SJCRH30 (cell line): ENCODE measurements at places on chromosomes 1 and 21.

DNA sequence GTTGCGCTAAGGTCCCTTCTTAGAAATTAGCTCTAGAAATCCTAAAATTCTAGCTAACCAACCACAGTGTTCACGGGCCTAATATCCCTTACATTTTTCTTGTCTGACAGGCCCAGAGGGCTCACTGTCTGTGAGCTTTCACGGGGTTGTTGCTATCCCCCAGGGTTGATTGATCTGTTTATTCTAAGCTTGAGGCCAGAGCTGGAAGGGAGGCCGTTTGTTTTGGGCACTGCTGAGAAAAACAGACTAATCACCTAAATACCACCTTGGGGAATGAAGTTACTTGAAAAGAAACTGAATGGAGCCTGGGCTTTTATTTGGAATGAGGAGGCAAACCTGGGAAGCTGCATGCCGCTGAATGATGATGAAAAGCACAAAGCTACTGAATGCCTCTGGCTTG lies 162.4 kb downstream of the KIF26B start:
- no peak for DNase-seq

DNA sequence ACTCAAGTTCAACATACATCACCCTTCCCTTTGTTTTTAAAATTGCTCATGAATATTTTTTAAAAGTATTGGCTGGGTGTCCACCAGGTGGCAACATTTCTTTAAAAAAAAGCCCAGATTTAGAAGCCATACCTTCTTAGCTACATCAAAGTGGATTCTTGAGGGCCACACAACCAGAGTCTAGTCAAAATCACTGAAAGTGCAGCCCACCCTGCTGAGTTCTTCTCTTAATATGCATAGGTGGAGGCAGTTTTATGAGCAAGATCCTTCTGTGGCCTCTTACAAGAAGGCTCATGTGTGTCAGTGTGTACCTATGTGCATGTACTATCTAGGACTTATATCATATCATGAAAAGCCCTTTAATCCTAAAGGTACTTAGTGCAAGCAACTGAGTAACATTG lies 16.9 kb upstream of the GNG12 start:
- DNase-seq, result peak; percentile 19

- no peak for DNase-seq
Measured at GRCh38 chr1:156865865-156866248, 5.2 kb downstream of the NTRK1 start.

DNA sequence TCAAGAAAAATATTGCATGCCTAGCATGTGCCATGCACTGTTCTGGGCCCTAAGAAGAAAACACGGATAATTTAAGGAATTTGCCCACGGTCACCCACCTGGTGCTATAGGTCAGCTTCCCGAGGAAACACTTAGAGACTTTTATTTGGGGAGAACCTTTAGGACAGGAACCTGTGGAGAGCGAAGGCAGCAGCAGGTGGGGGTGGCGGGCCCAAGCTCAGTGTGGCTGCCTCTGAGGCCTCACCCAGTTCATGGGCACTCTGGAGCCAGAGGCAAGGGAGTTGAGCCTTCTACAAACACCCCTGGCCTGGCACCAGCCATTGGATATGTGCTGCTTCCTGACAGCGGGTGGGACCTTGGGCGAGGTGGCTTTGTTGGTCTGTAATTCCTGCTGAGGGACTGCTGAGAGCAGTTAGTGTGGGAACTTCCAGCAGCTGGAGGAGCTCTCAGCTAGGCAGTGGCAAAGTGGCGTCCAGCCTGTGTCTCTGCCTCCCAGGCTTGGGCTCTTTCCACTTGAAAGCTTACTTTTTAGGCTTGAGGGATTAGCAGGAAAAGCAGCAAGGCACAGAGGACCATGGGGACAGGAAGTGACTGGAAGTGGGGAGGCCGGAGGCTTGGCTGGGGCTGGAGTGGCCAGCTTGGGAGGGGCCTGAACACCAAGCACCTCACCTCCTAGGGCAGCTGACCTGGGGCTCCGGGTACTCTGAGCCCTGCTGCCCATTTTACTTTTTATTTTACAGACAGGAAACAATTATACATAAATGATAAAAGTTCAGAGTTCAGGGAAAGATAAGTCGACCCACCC lies 19.1 kb downstream of the MRPL37 start:
- DNase-seq, result no peak

DNA sequence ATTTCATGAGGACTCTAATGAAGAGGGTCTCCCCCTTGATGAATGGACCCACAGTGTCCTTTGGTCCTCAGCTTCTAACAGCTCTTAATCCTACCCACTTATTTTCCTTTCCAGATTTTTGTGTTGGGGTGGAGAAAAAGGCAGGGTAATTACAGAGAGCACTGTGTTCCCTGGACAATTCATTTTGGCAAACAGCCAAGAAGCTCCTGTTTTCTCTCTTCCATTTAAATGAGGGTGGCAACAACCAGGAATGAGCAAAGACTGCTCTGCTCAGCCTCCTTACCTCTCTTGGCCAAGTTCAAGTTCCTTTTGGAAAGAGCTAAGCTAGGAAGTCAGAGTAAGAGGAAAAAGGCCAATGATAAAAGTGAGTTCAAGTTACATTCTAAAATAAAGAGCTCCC lies 11.9 kb downstream of the XKR8 start:
- peak; percentile 67 for DNase-seq

DNA sequence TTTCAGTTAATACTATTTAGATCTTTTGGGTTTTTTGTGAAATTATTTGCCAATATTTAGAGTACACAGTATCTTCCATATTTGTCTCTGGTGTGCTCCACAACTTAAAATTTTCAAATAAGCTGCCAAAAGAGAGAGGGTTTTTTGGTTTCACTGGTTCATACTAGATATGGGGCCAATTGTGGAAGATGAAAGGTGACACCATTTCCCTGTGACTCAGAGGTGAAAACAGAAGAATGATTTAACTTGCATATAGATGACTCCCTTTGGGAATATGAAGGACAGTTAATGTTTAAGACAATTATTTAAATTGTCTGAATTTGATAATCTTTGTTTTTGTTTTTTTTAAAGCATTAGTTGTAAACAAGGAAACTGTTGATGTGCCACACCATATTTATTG lies 37.5 kb downstream of the IVNS1ABP start:
- DNase-seq, result no peak

GRCh38 chr1:117499071-117499470 lies 106.8 kb upstream of the TENT5C start:
- no peak for DNase-seq

- no peak for DNase-seq
Measured at GRCh38 chr1:58803858-58804257, 20.0 kb upstream of the JUN start.

- no peak for DNase-seq
Measured at GRCh38 chr1:42454403-42454802, 1.4 kb downstream of the ZMYND12 start.

DNA sequence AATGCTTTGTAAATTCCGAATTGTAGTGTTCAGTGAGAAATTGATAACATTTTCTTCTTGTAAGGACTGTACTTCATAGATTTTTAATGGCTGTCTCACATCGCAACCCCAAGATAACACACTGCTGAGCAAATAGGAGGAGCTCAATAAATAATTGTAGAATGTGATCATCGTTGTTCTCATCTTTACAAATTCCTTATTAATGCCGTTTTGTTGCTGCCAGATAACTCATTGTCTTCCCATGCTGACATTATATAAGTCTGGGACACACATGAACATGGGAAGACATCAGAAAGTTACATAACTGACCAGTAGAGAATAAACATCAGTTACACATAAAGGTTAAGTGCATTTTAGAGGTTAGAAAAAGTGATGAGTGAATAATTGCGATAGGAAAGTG lies 46.4 kb upstream of the TSPAN2 start:
- no peak for DNase-seq

DNA sequence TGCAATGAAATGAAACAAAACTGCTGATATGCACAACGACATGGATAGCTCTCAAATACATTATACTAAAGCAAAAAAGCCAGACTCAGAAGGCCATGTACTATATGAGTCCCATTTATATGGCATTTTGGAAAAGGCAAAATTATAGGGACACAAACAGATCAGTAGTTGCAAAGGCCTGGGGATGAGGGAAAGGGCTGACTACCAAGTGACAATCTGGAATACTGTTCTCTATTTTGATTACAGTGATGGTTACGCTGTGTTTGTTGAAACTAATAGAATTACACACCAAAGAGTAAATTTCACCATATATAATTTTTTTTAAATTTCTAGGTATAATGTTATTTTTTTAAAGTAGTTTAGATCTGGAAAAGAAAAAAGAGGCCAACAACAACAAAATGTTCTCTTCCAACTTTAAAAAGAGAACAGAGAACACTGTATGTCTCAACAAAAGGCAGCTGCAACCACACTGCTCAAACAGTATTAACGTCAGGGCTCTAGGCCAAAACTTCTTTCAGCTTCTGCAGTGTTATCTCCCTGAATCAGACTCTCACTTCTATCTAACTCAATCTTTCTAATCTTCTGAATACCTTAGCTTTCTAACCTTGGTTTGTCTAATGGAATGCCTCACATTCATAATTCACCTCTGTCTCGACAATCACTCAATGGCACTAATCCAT lies 75.8 kb downstream of the FOXJ3 start:
- DNase-seq, result peak; percentile 85

GRCh38 chr1:83512373-83513193 lies 486.3 kb downstream of the TTLL7 start:
- no peak for DNase-seq

DNA sequence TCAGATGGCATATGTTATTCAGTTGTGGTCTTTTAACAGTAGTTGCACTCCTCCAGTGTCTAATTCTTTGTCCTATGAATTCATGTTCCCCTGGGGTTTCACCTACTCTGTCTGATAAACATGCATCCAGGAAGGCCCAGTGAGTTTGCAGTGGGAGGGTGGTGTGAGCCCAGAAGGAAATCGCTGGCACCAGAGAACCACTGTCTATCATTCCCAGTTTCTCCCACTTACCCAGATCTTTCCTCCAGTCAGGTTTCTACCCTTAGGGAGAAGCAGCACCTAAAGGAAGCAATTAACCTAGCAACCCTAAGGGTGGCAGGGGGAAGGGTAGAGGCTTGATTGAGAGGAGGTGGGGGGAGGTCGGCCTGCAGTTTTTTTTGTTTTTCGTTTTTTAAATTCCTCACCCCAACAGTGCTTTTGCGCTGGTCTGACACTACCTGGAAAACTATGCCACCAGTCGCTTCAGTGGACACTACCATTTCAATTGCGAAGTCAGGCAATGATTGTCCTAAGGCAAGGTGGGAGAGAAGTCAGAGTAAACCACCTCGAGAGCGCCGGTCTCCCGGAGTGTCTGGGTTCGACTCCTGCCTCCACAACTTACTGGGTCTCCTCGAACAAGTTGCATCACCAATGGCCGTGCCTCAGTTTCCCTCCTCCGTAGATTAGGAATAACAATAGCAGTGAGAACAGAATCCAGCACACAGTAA lies 766 bp upstream of the SLC44A3 start:
- DNase-seq, result no peak

DNA sequence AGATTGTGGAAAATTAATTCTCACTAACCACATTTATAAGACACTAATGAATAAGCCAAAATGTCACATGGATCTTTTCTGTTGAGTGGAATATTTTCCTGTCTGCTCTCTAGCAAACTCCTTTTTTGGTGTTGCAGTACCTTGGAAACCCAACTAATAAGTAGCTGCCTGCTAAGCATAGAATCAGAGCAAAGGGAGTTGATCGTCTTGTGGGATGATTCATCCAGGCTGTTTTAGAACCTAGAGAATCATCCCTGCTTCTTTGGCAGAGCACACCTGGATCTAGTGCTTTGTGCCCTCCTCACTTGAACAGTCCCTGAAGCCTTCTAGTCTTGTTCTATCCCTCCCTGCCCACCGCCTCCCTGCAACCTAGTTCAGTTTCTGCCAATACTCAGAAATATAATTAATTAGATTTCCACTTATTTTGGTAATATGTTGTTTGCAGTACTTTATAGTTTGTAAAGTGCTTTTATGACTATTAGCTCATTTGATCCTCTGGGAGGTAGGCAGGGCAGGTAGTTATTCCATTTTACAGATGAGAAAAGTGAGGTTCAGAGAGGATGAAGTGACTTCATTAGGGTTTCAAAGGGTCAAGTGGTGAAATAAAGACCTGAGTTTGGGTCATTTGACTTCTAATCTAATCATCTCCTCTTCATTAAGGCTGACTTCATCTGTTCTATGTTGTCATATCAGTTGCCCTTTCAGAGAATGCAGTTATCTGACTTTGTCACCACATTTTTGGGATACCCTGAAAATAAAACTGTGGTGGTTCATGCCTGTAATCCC lies 2.5 kb downstream of the AGO4 start:
- DNase-seq, result no peak

- no peak for DNase-seq
Measured at GRCh38 chr1:240687820-240688219, 75.9 kb upstream of the GREM2 start.

- no peak for DNase-seq
Measured at GRCh38 chr1:154423304-154423987, 18.3 kb downstream of the IL6R start.

DNA sequence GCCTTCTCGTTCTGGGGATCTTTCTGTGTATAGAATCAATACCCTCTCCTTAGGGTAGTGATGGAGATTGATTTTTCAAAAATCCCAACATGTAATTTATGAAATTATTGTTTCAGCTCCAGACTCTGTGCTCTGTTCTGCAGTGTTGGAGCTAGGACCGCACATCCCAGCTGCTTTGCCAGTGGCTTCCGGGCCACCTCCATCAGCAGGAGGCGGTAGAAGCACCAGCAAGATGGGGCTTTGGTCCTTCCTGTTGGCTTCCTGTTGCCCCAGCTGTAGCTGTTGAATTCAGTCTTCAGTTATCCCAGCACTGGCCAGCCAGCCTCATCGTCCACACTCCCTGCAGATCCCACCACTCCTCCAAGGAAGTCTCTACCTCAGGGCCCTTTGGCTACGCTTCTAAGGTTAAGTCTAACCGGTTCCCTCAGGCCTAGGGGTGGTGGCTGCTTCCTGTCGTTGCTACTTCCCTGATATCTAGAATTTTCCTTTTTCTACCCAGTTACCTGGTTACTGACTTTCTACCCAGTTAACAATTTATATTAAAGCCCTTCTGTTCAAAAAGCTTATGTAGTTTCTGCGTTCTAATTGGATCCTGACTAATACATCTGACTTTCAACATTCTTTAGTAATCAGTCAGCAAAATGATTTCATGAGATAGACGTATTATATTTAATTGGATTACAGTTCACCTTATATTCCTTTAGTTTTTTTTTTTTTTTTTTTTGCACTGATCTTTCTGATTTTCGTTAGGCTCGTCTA lies 24.6 kb downstream of the GALNT2 start:
- no peak for DNase-seq
